Brain microvascular endothelial cell (primary cell): ENCODE measurements at places on chromosomes 3 and 15.

- no peak for DNase-seq
Measured at GRCh38 chr3:43335799-43336198, 49.5 kb downstream of the SNRK start.

DNA sequence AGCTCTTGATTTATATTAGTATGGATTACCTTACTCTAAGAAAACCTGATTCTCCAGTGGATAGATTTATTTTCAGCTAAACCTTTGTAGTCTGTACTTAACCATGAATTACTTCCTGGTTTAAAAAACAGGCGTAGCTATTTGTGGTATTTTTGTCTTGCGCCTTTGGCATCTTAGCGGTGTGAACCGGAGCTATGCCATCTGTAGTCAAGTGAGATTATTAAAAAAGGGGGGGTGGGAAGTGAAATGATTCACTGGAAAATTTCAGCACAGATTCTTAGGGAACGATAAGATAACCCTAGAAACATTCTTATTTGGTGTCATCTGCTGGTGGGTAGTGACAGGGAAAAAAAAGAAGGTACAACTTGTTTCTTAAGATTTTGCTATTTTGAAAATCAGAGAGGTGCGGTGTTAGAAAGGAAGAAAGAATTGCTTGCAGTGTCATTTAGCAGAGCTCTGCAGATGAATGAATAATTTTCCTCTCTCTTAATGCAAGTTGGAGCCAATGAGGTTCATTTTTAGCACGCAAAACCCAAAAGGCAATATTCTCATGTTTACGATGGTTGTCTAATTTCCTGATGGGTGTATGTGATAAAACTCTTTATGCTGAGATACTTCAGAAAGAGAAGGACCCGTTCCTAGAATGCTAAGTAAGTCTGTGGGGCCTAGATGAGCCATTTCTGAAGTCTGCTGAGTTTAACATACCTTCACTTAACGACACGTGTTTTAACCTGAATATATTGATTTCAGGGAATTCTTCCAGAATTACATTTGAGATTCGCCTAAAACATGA is 44.0 kb downstream of the PSMD6 start:
- peak; percentile 40 for DNase-seq

GRCh38 chr15:91782221-91782620 is 71.3 kb upstream of the SLCO3A1 start:
- no peak for DNase-seq

DNA sequence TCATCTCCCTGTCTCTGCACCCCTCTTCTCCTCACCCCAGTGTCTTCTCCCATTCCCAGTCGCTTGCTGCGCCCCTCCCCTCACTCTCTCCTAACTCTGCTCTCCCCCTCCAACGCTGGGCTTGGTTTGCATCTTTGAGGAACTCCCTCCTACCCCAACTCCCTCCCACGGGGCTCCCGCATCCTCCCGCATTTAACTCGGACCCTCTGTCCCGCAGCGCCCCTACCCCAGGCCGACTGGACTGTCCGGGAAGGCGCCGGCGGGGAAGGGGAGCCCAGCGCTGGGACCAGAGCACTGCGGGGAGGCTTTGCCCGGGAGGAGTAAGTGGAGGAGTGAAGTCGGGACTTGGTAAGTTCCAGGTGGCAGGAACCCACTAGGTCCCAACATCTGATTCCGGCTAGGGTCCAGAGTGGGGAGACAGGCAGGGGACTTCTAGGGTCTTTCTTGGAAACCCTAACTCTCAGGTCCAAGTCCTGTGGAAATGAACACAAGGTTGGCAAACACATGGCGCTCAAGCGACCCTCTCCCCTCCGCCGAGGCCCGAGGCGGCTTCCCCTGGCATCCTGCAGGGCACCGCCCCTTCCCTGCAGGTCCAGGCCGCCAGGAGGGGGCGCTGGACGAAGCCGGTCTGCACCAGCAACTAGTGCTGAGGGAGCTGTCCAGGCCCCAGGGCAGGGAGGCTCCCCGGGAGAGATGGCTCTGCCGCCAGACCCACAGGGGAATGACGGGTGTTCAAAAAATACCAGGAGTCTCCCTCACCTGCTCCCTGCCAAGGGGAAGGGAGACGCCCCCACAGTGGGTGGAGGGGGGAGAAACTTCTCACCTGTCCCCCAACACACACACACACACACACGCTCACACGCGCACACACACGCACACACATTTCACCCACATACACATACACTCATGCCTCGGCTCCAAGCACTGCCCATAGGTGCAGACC is 53.2 kb downstream of the LHFPL4 start:
- peak; percentile 61 for DNase-seq

GRCh38 chr3:80556763-80557162 is 789.0 kb upstream of the ROBO1 start:
- DNase-seq: peak; percentile 14

- no peak for DNase-seq
Measured at GRCh38 chr3:16079519-16079918, 95.0 kb upstream of the GALNT15 start.

DNA sequence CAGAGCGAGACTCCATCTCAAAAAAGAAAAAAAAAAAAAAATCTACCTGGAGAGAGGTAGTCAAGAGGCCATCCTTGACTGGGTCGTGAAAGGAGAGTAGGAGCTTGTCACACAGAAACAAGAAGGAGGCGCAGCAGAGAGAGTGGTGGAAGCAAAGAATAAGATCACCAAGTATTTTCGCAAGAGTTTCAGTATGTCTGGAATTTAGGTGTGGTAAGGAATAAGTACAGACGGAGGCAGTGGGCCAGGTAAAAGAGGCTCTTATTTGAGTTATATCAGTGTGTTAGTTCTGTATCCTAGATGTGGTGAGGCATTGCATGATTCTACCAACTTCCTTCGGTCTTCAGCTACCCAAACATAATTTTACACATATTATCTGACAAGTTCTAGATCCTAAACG is 14.6 kb upstream of the ATP10A start:
- no peak for DNase-seq

DNA sequence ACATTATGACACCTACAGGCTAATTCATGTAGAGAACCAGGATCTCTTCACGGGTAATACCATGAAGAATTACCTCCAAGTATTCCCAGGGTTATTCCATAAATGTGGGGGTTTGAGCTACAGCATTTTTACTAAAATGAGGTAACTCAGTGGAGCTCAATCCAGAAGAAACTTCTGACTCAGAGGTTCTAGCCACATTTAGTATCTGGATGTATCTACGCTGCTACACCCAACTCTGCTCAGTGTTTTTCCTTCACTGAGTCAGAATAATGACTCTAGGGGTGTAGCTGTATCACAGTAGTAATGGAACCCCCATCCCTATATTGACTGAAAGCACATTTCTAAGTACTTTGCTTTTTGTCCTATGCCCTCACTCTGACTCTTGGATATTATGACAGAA is 52.4 kb downstream of the COPS2 start:
- peak; percentile 60 for DNase-seq

GRCh38 chr3:27756877-27757276 is 34.8 kb upstream of the EOMES start:
- no peak for DNase-seq

DNA sequence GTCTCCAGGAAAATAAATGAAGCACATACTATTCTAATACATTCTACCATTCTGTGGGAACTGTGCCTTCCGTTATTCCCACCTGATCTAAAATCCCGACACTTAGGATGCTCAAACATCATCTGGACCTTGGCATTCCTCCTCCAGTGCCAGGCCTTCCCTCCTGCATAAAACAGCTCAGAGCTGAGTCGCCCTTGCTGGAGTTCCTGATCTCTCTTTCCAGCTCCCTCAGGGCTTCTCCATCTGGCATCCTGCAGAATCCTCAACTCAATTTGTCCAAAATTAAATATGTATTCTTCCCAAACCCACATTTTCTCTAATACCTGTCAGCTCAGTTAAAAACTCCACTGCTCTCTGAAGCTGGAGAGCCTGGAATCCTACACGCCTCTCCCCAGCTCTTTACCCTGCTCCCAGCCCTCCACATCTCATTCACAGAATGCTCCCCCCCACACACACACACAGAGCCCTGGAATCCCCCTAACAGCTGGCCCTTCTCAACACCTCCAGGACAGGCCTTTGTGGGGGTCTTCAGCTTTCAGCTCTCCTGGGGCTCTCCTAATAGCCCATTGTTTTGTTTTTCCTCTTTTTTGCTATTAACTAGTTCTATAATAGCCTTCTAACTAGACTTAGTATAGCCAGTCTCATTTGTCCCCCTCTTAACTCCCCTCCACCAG is 78.5 kb downstream of the HMG20A start:
- no peak for DNase-seq

DNA sequence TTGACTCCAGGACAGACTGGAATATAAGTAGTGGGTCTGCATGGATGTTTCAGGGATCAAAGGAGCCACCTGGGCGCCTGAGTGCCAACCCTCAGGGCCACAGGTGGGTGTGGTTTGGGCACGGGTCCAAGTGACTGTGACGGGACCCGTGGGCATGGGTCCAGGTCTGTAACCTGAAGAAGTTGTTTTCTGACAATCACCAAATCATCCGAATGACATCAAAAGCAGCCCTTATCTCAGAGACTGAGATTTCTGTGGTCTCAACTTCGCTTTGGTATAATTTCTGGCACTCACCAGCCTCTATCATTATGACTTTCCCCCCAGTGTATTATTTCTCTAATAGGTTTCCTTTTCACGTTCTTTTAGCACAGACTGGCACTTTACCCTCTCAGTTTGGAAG is 24.4 kb downstream of the RLBP1 start:
- no peak for DNase-seq

GRCh38 chr15:99014803-99015697 is 7.5 kb upstream of the PGPEP1L start:
- peak; percentile 43 for DNase-seq

DNA sequence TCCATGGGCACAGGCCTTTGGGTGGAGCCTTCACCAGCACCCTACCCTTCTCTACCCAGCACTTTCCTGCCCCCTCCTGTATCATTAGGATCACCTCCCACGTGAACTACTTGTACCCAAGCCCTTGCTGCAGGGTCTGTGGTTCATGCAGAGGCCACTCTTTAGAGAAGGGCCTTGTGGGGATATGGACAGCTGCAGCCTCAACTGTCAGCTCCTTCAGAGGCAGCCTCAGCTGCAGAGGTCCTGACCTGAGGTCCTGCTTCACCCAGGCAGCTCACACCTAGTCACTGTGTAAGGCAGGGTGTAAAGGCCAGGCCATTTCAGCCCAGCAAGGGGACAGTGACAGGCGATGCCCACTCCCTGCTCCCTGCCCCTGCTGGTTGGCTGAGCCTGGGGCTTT is 448.6 kb upstream of the PROK2 start:
- DNase-seq: no peak

DNA sequence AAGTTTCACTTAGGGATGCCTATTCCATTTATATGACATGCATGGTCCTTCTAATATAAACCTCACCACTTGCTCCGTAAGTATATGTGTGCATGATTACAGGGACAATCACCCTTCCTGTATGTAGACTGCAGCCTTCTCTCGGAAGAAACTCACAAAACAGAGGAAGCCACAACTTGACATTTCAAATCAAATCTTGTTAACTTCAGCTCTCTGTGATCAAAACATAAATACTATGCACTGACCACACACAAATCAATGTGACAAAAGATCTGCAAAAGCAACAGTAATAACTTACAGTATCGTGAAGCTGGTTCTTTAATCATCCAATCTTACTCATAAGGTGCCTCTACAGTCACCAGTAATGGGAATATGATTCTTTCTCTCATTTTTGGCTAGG is 50.2 kb downstream of the FHIT start:
- no peak for DNase-seq

- no peak for DNase-seq
Measured at GRCh38 chr15:53559364-53560277, 199.8 kb downstream of the WDR72 start.

- DNase-seq: no peak
Measured at GRCh38 chr15:67745073-67746006, 80.0 kb upstream of the SKOR1 start.

GRCh38 chr15:47338771-47339170 is 378.5 kb upstream of the SEMA6D start:
- no peak for DNase-seq

DNA sequence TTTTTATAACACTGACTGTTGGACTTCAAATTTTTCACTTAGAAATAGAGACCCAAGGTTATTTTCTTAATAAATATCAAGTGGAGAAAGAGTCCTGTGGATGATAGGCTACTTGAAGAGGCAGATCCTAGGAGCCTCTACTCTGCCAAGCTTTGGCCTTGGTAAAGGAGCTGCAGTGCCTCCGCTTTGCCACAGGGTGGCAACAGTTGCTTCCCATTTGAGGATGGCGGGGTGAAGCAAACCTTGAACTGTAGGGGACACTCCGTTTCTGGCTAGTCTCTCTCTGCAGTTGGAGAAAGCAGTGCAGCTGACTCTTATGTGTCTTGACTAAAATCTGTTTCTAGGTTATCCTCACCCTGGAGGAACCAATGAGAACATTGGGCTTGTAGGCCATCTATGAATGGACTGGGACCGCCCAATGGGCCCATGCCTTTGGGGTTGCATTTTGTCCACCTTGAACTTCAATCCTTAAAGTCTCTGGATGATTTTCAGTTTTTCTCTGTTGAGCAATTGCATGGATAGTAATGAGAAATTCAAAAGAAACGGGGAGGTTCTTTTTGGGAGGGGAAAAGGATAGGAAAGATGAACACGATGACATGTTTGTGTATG is 9.8 kb downstream of the SCG5 start:
- DNase-seq: peak; percentile 56

DNA sequence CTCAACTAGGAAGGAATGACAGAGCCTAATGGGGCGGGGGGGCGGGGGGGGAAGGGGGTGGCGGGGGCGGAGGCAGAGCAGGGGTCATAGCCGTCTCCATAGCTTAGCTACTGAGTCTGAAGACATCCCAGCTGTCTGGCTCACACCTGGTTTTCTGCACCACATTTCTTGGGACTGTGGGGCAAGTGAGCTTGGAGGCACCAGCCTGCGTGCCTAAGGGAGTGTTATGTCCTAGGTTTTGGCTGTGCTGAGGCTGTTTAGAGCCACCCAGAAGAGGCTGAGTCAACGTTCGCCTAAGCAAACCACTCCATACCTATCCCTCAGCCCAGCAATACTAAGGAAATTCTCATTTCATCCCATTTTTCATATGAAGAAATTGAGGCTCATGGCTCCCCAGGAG is 1.4 kb downstream of the IL17RD start:
- no peak for DNase-seq

DNA sequence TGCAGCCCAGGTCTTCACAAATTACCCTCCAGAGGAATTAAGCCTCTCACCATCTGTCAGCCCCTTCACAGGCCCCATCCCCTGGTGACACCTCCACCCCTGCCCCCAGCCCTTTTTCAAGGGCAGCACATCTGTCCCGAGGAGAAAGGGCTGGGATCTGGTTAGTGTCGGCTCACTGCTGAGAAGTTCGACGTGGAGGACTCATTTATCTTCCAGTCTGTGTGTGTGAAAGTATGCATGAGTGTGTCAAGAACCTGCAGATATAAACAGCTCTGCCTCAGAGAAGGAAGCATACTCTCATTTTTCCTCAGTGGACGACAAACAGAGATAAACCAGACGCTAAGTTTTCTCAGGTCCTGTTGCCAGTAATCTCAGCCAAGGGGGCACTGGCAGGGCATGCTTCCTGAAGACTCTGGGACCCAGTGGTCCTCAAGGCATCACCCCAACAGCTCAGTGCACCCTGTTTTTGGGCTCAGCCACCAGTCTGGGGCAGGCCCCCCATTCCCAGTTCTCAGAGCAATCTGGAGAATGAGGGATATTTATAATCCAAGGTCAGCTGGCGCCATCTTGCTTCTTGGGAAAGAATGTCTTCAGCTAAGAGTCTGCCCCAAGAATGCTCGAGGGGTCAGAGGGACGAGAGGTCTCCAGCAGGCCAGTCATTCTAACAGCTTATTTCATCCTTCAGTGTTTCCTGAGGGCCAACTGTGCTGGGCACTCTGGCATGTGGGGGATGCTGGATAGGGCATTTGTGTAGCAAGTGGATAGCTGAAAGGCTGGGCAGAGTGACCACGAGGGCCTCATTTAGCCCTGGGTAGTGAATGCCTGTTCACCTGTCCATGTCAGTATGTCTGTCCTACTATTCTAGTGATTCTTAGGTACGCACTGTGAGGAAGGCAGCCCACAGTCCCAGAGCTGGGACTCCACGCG is 73.6 kb downstream of the ADCY5 start:
- DNase-seq: no peak
